ENCODE measurements at places on chromosomes 2 and 18.
A peak's percentile ranks its signal among the peaks of the same experiment; 100 is the strongest.

DNA sequence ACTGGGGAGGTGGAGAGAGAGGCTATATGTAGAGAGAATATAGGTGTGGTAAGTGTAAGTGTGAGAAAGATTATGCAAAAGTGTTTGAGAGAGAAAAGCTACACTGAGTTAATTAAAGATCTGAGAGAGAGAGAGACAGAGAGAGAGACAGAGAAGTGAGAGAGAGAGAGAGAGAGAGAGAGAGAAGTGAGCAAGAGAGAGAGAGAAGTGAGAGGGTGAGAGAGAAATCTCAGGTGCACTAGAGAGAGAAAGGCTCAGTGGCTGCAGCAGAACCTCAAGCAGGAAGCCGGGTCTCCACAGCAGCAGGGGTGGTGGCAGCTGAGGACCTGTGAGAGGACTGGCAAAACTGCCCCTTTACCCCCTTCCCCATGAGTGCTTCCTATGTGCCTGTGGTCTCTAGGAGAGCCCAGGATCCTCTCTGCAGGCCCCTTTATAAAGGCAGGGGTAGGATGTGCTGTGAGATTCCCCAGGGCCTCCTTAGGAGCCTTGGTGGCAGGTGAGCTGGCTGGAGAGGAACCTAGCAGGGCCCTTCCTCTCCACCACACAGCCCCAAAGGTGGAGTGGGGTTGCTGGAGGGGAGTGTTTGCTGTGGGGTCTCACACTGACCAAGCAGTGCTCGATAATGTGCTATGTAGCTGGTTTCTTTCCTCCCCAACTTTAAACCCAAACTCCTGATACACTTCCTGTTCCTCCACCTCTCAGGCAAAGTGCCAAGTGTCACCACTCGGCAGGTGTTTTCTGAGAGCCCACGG lies 52.6 kb downstream of the SLC4A5 start:
- DNase-seq: no peak

GRCh38 chr2:191696001-191696400 lies 18.1 kb downstream of the NABP1 start:
- no peak for DNase-seq

DNA sequence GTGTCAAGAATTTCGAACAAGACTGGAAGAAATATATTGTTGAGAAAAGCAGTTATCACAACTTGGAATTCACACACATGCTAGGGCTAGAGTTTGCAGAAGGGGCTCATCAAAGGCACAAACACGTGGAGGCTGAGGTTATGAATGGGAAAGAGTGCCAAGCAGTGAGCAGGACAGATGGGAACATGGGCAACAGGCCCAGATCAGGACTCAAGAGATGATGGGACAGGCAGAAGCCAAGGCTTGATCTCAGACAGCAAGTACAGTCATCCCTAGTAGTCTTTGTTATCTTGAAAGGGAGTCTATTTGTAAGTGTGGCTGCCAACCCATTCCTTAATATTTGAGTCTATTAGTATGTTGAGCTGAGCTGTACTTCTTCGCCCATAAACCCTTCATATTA lies 22.2 kb upstream of the EPC2 start:
- no peak for DNase-seq

DNA sequence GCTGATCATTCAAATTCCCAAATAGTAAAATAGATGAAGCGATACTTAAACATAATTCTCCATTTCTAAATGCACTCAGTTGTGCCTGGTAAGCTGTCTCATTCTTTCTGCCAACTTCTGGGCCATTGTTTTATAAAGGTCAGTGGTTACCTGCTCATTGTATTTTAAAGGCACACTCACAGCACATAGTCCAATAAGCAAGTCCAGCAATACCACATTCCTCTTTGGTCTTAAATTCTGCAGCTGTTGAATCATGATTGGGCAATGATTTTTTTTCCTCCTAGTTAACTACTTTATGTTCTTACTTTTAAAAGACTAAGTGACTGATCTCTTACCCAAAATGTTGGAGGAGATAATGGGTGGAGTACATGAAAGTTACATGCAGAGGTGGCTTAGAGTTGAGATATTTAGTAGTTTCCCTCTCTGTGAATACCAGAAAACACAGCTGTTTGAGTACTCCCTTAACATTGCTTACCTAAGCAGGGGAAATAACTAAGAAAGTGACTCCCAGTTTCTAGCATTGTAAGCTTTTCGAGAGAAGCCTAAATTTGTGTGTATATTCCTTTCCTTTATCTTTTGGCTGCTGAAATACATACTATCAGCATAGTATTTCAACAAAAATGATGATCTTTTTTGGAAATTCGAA lies 220.7 kb downstream of the CAMKMT start:
- no peak for DNase-seq

- no peak for DNase-seq
These were observed at the start of gene FAM228A for GRCh38 chr2:24174851-24175277. FAM228A (plus strand) TSS chr2:24175053; CDS start chr2:24175481, 428 bp downstream.

DNA sequence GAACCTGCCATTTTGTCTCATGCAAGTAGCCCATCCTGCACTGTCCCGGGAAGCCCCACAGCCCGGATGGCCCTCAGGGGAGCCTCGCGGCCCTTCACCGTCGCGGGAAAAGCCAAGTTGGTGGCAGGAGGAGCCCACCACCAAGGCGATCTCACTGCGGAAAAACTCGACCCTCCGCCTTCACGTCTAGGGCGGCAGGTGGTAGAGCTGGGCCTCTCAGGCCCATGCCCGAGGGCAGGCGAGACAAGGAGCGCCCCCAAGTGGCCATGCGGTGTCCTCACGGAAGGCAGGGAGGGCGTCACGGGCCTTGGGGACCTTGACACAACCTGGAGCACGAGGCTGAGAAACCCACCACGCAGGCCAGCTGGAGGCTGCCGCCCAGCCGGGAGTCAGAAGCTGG lies 34.8 kb upstream of the SKA1 start:
- DNase-seq: no peak

DNA sequence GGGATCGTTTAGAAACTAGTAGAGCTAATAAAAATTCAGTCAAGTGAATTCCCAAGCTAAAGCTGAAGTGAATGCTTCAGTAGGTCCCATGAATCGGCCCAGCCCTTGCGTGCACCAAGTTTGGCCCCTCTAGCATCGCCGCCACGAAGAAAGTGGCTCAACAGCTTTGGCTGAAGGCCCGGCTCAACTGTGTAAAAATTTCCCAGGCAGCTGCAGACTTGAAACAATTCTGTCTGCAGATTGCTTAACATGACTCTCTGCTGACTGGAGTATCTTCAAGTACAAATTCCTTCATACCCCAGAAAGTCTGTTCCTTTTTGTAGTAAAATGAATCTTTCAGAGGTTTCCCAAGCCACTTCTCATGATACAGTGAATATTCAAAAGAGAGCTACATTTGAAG lies 32.7 kb downstream of the ALMS1 start:
- peak; percentile 66 for DNase-seq

Data from anterior cingulate cortex (tissue), 58 donors.